ENCODE measurements at places on chromosomes 3 and 15.

GRCh38 chr3:170802164-170803151, 67.5 kb downstream of the RPL22L1 start:
- DNase-seq = no peak

DNA sequence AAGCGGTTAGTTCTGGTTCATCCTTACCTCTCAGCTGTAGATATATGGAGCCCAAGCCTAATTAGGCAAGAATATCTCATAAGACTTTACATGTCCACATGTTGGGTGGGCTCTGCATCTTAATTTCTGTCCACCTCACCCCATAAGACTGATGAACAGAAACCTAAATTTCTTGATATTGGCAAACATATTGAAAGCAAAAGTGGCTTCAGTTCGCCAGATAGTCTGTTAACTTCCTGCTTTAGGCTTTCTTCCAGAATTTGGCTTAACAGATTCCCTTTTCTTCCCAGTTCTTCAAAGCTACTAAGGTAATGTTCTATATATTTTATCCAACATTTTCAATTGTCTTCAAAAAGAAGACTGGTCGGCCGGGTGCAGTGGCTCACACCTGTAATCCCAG, 19.7 kb downstream of the GABPB1 start:
- no peak for DNase-seq

GRCh38 chr3:23444386-23444785, 241.3 kb downstream of the UBE2E2 start:
- no peak for DNase-seq

DNA sequence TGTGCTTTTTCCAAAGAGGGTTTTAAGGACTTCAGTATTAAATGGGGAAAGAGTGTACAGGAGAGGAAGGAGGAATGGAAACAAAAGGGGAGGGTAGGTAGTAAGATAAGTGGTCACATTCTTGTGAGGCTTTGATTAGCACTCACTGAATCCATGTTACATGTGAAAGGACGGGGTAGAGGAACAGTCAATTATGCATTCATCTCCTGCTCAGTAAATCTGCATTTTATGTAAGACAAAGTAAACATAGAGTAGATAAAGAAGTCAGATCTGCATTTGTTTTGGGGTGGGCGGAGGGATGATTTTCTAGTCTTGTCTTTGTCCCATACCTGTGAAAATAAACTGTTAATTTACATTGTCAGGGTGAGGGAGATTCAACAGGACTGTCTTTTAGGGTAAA, 50.8 kb downstream of the SACM1L start:
- no peak for DNase-seq

GRCh38 chr15:78312536-78312935, 13.1 kb upstream of the SKIC8 start:
- no peak for DNase-seq

GRCh38 chr15:90884719-90885431, 571 bp downstream of the FES start:
- DNase-seq = no peak

Data from right lung (tissue), 10 donors.